ENCODE measurements at places on chromosomes 13 and 19. TPM values are rescaled to one million over a fixed set of nuclear protein-coding genes. Genes with fewer than 3 reads are reported as not detected.

Gene PRRG2
- not detected for total RNA-seq

Gene FAM216B
- not detected for total RNA-seq

Gene COX7A1
- total RNA-seq: 141 TPM

Gene S1PR2
- 9.9 TPM for total RNA-seq

Gene NUP62
- total RNA-seq: 16.2 TPM

Gene CLN5
- total RNA-seq: 16.7 TPM

Gene SH2D3A
- not detected for total RNA-seq

Gene ZNF222
- total RNA-seq: 5.7 TPM

Gene CLEC11A
- 11.5 TPM for total RNA-seq

Gene PPP1R37
- 16.2 TPM for total RNA-seq

Gene VSTM2B
- not detected for total RNA-seq

Gene FXYD3
- not detected for total RNA-seq

Gene RFPL4AL1
- not detected for total RNA-seq

Gene MADCAM1
- total RNA-seq: 2.6 TPM

Gene ZMYM2
- 61.6 TPM for total RNA-seq

Gene SULT2A1
- not detected for total RNA-seq

Gene SIAH3
- total RNA-seq: under 0.01 TPM

Gene CD177
- 5.2 TPM for total RNA-seq

Gene ACTL9
- not detected for total RNA-seq

Gene CGB5
- not detected for total RNA-seq

Gene PRTN3
- total RNA-seq: 4.7 TPM

Gene ZSWIM4
- total RNA-seq: 2.6 TPM

Gene ZNF98
- total RNA-seq: 1.0 TPM

Gene C5AR1
- total RNA-seq: 1.0 TPM

Gene CD70
- 1.0 TPM for total RNA-seq

Gene PINLYP
- 6.8 TPM for total RNA-seq

Gene ZNF211
- total RNA-seq: 12.5 TPM

Gene ZNF154
- total RNA-seq: 7.3 TPM

Gene PSG6
- total RNA-seq: not detected

Gene MTRF1
- total RNA-seq: 16.7 TPM

Gene JSRP1
- total RNA-seq: 79.3 TPM

Gene FCER2
- under 0.01 TPM for total RNA-seq

Gene EFNB2
- total RNA-seq: 14.6 TPM

All from skeletal muscle tissue (tissue), 5 donors.